ENCODE measurements at places on chromosomes 3 and 15. TPM values are rescaled to one million over a fixed set of nuclear protein-coding genes. Genes with fewer than 3 reads are reported as not detected.

GRCh38 chr3:190731596-190731995 is 130.9 kb downstream of the GMNC start:
- no peak overlapping the region for H3K4me3 ChIP-seq
- no peaks in the 10 kb centered on the region for H3K27me3 ChIP-seq
- no peaks in the 10 kb centered on the region for H3K36me3 ChIP-seq

- peak; percentile 75 for DNase-seq
- no peak overlapping the region for H3K4me3 ChIP-seq
- peaks cover 32% of the 10 kb centered on the region for H3K4me1 ChIP-seq
Observed at GRCh38 chr3:120147072-120147871, 53.0 kb upstream of the GSK3B start.

- H3K4me1 ChIP-seq: peaks cover 8% of the 10 kb centered on the region
- no peak overlapping the region for H3K4me3 ChIP-seq
- DNase-seq: no peak
- H3K27ac ChIP-seq: no peak overlapping the region
- peaks cover 7% of the 10 kb centered on the region for H3K36me3 ChIP-seq
Observed at GRCh38 chr15:101012326-101013200, 93.4 kb downstream of the LRRK1 start.

DNA sequence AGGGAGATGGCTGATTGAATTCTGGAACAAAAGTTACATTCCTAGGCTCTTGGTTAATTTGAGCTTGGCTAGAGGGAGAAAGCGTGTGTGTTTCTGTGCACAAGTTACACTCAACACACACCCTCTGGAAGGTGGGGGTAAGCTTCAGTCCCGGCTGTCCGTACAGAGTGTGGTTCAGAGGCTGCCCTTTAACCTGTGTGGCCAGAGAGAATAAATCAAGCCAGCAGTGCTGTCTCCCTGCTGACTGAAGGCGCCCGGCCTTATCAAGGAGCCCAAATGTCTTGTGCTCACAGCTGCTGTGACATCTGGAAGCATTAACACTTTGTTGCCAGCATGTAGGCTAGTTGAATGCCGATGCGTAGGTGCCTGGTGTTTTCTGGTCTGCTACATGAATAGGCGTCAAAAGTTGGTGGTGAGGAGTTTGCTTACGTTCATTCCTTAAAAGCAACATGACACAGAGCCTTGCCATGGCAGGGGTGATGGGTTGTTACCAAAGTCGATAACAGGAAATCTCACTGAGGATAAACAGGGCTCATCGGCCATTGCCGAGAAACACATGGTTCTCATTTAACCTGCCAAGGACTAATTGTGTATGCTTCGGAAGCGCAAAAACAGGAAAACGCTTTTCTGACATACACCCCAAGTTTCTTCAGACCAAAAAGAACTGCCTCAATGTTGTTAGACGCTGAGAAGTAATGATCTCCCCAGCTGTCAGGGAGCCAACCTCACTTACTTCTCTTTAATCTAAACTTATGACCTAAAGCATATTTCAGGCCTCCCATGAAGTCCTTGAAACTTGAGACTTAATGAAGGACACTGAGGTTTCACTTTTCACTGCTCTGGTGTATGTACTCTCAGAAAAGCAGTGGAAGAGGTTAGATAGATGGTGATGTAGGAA is 95.8 kb upstream of the CTDSPL start:
- H3K4me3 ChIP-seq: no peak overlapping the region
- peaks cover 6% of the 10 kb centered on the region for H3K36me3 ChIP-seq
- H3K27ac ChIP-seq: peak overlapping the region; percentile 53
- DNase-seq: peak; percentile 34
- peaks cover 48% of the 10 kb centered on the region for H3K4me1 ChIP-seq

DNA sequence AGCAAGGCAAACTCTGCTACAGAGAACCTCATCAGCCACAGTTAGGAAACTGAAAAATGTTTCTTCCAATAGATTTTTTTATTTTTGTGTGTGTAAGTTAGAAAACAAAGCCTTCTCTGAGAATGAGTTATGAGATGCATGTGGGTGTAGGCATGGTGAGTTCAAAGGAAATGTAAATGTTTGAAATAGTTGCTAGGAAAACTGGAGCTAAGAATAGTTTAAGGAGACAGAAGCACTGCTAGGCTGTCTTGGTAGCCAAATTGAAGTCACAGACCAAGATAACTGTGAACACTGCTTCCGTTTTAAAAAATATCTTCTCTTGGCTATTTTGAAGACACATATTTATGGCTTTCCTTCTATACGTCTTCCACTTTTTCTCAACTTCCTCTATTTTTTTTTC is 1501.2 kb upstream of the CADM2 start:
- DNase-seq: peak; percentile 3
- H3K4me3 ChIP-seq: no peak overlapping the region
- no peak overlapping the region for H3K27ac ChIP-seq
- no peaks in the 10 kb centered on the region for H3K27me3 ChIP-seq
- no peaks in the 10 kb centered on the region for H3K4me1 ChIP-seq
- no peaks in the 10 kb centered on the region for H3K36me3 ChIP-seq

- H3K27ac ChIP-seq: no peak overlapping the region
- no peak for DNase-seq
- no peak overlapping the region for H3K4me3 ChIP-seq
- no peaks in the 10 kb centered on the region for H3K4me1 ChIP-seq
- H3K36me3 ChIP-seq: no peaks in the 10 kb centered on the region
Observed at GRCh38 chr3:23111286-23111685, 91.8 kb upstream of the UBE2E2 start.

DNA sequence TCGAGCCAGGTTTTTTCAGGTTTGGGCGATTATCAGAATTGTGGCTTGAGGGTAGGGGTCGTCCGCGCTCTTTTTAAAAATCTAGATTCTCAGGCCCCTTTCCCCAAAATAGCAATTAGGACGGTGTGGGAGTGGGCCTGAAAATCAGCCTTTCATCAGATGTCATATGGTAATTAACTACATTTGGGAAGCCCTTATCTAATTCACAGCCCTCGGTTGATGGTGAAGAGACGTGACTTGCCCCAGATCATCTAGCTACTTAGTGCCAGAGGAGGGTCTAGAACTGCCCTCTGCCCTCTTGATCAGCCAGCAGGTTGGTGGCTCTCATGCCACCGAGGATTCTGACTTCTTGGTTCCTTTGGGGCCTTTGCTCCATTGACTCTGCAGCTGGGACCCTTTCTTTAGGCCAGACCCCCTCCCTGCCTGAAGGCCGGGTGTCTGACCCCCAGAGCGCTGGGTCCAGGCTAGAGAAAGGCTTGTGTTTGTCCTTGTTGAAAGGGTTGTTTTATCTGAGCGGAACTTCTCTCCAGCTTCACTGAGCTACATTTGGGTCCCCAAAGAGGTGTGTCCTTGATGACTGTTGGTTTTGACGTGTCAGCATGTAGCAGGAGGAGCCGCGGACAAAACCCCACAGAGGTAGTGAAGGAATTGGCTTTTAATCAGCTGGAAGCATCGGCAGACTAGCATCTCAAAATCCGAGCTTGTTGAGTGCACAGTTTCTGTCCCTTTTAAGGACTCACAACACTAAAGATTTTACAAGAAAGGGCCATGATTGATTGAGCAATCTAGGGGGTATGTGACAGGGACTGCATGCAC is 857 bp downstream of the AEN start:
- peak overlapping the region; percentile 66 for H3K4me3 ChIP-seq
- no peaks in the 10 kb centered on the region for H3K27me3 ChIP-seq
- no peak for DNase-seq
- peaks cover 12% of the 10 kb centered on the region for H3K36me3 ChIP-seq
- no peak overlapping the region for H3K27ac ChIP-seq
- peaks cover 6% of the 10 kb centered on the region for H3K4me1 ChIP-seq

DNA sequence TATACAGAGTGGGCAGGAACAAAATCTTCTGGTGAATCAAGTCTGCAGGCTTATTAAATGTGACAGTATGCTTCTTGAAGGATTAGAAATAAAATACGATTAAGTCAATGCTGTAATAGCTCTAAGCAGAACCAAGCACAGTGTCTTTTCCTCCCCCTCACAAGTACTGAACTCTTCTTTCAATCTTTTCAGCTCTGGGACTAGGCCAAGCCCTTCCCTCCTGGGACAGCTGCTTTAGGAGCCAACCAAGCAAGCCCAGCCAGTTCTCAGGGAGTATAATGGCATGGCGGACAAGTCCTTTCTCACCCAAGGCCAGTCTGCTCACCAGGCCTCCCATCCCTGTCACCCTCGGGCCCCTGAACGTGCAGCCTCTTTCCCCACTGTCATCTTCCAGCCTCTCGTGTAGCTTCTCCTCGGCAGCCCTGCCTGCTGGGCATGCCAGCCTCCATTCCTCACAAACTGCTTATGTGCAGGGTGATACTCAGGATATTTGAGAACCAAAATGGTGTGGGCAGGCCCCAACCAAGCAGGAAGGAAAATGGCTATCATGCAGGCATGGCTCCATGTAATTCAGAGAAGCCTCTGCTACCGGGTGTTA is 8.4 kb upstream of the PPP1R2 start:
- no peaks in the 10 kb centered on the region for H3K36me3 ChIP-seq
- no peak for DNase-seq
- no peaks in the 10 kb centered on the region for H3K27me3 ChIP-seq
- H3K4me1 ChIP-seq: peaks cover 42% of the 10 kb centered on the region

DNA sequence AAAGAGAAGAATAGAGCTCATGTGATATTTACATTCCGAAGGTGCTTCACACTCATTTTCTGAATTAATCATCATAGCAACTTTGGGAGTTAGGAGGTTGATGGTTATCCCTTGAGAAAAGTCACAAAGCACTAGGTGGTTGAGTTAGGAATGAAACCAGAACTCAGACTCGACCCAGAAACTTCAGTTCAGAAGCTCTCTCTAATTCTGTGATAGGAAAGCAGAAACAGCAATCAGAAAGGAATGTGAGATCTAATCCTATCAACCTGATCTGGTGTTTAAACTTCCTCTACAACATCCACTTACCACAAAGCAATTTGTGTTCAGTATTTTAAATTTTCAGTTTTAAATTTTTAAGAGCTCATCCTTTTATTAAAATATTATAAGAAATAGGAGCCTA is 211.2 kb downstream of the CNTN3 start:
- DNase-seq: no peak
- no peak overlapping the region for H3K4me3 ChIP-seq
- H3K36me3 ChIP-seq: no peaks in the 10 kb centered on the region
- H3K4me1 ChIP-seq: no peaks in the 10 kb centered on the region

FES gene
- polyA plus RNA-seq: 17.9 TPM

TM4SF18 gene
- 6.6 TPM for polyA plus RNA-seq

PDIA3 gene
- 546 TPM for polyA plus RNA-seq

ISLR gene
- 24.8 TPM for polyA plus RNA-seq

ITGA11 gene
- 1.8 TPM for polyA plus RNA-seq

GRM7 gene
- 0.36 TPM for polyA plus RNA-seq

DNAJC13 gene
- polyA plus RNA-seq: 43.4 TPM

RBP2 gene
- 2,966 TPM for polyA plus RNA-seq

Measured in large intestine (tissue), 12 donors.